H9 (cell line): ENCODE measurements at places on chromosomes 11 and 22. TPM values are rescaled to one million over a fixed set of nuclear protein-coding genes. Genes with fewer than 3 reads are reported as not detected.
A peak's percentile ranks its signal among the peaks of the same experiment; 100 is the strongest.

The BRSK2 gene
- 24.2 and 28.4 TPM in 2 replicates for total RNA-seq

The FREY1 gene
- total RNA-seq = 2.1 and 2.2 TPM in 2 replicates

The CSF2RB gene
- not detected in 2 replicates for total RNA-seq

The GLYATL1B gene
- not detected in 2 replicates for total RNA-seq

DNA sequence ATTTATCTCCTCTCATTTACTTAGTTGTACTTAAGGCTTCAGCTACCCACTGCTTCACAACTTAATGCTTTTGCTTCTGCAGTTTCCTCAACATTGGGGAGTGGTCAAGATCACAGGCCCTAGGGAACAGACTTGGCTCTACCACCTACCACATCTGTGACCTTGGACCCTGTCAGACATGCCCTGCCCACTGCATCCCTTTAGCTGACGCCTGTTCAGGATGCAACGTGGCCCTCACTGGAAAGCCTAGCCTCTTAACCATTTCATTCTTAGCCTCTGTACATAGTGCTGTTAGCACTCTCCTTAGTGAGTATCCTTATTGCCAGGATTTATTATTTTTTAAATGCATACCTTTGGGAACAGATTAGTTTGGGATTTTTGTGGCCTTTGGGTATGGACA, 34.4 kb downstream of the TNRC6B start:
- no peaks in the 10 kb centered on the region for H3K27me3 ChIP-seq
- peaks cover 13% of the 10 kb centered on the region for H3K36me3 ChIP-seq
- peaks cover 31% of the 10 kb centered on the region for H3K4me1 ChIP-seq
- no peak overlapping the region for H3K27ac ChIP-seq

GRCh38 chr22:49278340-49278739, 549.3 kb downstream of the BRD1 start:
- no peak overlapping the region for H3K4me3 ChIP-seq
- H3K27me3 ChIP-seq = no peaks in the 10 kb centered on the region
- H3K27ac ChIP-seq = no peak overlapping the region

DNA sequence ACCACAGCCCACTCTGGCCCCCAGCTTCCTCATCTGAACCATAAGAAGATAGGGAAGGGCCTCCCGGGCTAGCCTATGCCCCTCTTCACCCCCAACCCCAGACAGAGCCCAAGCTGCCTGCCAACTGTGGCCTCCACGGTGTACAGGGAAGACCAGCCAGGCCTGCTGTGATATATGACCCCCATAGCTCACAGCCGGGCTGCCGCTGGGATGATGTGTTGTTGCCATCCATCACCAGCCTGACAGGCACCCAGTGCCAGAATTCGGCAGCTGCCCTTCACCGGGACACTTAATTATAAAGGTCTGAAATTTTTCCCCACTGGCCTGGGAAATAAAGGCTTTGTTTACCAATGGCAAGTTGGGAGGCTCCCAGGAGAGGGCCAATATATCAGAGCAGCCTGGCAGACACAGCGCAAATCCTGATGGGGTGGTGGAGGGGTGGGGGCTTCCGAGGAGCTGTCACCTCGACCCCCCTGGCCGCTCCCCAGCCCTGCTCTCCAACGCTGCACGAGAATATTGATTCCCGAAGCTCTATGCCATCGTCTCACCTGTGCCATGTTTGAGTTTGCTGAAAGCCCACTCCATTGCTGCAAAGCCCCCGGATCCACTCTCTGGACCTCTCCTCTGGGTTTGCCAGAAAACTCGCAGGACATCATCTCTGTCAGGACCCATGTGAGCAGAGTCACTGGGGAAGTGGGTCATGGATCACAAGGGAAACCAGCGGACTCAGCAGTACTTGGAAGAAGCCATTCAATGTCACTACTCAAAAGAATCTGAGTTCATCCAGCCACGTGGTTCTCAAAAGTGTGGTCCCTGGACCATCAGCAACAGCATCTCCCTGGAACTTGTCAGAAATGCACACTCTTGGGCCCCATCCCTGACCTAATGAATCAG, 296.9 kb downstream of the MN1 start:
- peaks cover 3% of the 10 kb centered on the region; the same call in 1 of the 2 replicates for H3K36me3 ChIP-seq
- no peak overlapping the region for H3K4me3 ChIP-seq
- no peak for DNase-seq
- no peak overlapping the region for H3K27ac ChIP-seq
- H3K27me3 ChIP-seq = no peaks in the 10 kb centered on the region

DNA sequence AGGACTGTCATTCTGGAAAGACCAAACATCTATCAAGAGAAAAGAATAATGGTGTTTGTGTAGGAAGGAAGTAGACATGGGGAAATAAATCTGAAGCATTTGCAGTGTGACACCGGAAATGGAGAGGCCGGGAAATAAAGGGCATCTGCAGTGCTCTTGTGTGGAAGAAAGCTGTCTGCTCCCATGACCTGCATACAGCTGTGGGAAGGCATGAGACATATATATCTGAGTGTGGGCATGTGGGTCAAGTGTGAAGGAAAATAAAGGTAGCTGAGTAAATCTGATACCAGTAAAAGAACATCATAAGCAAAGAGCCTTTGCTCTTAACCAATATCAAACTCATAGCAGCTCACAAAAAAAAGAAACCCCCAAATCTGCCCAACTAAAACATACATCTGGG, 72.1 kb upstream of the OR5AK2 start:
- DNase-seq = no peak
- H3K27ac ChIP-seq = no peak overlapping the region
- H3K36me3 ChIP-seq = no peaks in the 10 kb centered on the region
- no peak overlapping the region for H3K4me3 ChIP-seq
- no peaks in the 10 kb centered on the region for H3K27me3 ChIP-seq
- no peaks in the 10 kb centered on the region for H3K4me1 ChIP-seq

DNA sequence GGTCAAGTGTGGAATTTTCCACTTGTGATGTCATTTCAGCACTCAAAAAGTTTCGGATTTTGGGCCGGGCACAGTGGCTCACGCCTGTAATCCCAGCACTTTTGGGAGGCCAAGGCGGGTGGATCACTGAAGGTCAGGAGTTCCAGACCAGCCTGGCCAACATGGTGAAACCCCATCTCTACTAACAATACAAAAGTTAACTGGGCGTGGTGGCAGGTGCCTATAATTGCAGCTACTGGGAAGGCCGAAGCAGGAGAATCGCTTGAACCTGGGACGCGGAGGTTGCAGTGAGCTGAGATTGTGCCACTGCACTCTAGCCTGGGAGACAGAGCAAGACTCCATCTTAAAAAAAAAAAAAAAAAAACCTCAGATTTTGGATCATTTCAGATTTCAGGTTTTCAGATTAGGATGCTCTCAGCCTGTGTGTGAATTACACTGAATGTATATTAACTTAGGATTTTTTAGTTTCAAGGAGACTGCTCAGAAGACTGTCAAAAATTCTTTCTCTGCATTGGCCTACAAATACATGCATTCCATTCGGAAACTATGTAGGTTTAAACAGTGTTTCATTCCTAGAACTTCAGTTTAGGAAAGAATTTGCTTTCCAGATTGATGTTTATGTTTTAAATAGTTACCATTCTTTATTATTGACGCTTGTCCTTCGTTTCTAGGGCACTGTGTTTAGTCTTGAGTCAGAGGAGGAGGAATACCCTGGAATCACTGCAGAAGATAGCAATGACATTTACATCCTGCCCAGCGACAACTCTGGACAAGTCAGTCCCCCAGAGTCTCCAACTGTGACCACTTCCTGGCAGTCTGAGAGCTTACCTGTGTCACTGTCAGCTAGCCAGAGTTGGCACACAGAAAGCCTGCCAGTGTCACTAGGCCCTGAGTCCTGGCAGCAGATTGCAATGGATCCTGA, 48.0 kb downstream of the BID start:
- H3K4me3 ChIP-seq = no peak overlapping the region
- no peak overlapping the region for H3K27ac ChIP-seq
- no peak for DNase-seq
- H3K4me1 ChIP-seq = no peaks in the 10 kb centered on the region
- no peaks in the 10 kb centered on the region for H3K27me3 ChIP-seq

- H3K27me3 ChIP-seq = peaks cover 2% of the 10 kb centered on the region; the same call in 1 of the 2 replicates
- no peak for DNase-seq
- no peaks in the 10 kb centered on the region for H3K36me3 ChIP-seq
- no peak overlapping the region for H3K27ac ChIP-seq
- no peak overlapping the region for H3K4me3 ChIP-seq
- H3K4me1 ChIP-seq = no peaks in the 10 kb centered on the region; the same call in 1 of the 2 replicates
Observed at GRCh38 chr22:26904483-26904882, 247.1 kb downstream of the MIAT start.

- no peak overlapping the region for H3K4me3 ChIP-seq
- DNase-seq = no peak
- H3K27ac ChIP-seq = no peak overlapping the region
- H3K36me3 ChIP-seq = peaks cover 15% of the 10 kb centered on the region
- H3K27me3 ChIP-seq = no peaks in the 10 kb centered on the region
- H3K4me1 ChIP-seq = no peaks in the 10 kb centered on the region
Observed at GRCh38 chr22:32949391-32950173, 108.6 kb downstream of the SYN3 start.

DNA sequence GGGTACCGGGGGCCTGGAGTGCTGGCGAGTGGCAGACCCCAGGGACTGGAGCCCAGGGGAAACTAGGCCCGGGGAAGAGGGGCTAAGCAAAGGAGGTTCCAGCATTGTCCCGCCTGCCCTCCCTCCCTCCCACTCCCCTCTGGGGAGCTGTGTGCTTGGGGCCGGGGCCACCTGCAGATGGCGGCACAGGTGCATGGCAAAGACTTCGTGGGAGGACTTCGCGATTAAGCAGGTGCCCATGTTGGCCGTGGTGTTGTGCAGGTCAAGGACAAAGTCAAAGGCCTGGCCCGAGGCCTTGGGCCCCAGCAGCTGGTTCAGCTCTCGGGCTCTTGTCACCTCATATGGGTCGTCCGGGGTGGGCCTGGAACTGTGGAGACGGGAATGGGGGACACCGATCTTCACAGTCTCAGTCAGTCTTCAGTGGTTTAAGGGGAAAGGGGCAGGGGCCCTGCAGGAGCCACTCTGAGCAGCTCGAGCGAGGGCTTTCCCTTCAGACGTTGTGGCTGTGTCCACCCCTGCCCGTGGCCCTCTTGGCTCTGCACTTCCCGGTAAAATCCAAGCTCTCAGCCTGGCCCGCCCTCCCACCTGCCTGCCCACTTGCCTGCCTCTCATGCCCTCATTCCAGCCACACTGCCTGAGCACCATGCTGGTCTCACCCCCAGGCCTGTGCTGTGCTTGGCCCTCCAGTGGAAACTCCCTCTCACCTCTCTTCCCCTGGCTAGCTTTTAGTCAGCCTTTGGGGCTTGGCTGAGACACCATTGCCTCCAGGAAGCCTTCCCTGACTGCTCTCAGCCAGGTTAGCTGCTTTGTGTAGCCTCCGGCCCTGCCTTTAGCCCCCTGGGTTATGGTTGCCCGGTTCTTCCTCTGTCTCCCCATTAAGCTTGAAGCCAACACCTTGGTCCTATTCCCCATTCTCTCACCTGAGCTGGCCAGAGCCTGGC, 4.7 kb downstream of the ACY3 start:
- H3K4me3 ChIP-seq = no peak overlapping the region; the same call in 2 of the 3 replicates
- H3K27me3 ChIP-seq = peaks cover 2% of the 10 kb centered on the region; the same call in 1 of the 2 replicates
- H3K27ac ChIP-seq = no peak overlapping the region
- H3K4me1 ChIP-seq = no peaks in the 10 kb centered on the region

DNA sequence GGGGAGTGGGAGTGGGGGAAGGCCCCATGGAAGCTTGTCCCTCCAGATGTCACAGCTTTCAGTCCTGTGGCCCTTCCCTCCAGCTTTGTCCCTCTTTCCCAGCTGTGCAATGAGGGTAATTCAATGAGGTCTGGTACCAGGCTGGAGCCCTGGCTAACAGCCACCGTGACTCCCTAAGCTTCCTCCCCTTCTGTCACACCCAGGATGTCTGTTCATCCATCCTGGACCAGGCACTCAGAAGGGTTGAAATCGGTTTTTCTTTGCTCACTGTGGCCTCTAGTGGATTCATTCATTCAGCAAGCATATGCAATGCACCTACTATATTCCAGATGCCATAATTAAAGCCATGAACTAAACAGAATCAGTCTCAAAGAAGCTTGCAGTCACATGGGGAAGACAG, 38.7 kb downstream of the SYT13 start:
- H3K36me3 ChIP-seq = peaks cover 3% of the 10 kb centered on the region; the same call in 2 of the 3 replicates
- H3K27me3 ChIP-seq = no peaks in the 10 kb centered on the region
- H3K4me1 ChIP-seq = no peaks in the 10 kb centered on the region
- H3K4me3 ChIP-seq = no peak overlapping the region
- DNase-seq = no peak

DNA sequence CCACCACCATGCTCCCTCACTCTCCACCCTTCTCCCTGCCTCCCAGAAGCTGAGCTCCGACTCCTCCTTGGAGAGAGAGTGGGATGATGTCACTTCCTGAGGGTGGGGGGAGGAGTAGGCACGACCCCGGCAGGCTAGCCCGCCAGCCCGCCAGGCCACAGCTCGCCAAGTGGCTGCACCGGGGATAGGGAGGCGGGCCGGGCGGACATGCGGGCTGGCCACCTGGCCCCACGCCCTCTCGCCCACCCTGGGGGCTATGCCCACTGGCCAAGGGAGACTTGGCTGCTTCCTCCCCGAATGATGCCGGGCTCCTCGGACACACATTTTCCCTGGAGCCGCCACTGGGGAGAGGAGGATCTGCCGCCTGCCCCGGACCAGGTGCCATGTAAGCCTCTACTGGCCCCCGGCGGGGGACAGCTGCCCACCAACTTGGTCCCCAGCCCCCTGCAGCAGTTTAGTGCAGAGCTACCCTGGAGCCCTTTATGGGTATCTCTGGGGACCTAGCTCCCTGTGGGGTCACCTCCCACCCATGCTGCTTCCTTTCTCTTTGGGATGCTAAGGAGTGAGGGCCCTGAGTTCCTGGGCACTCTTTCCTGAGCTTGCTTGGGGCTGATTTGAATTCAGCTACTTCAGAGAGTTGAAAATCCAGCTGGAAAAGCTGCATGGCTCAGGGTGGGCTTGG, 33.7 kb upstream of the MYRF start:
- no peak overlapping the region for H3K27ac ChIP-seq
- no peaks in the 10 kb centered on the region for H3K27me3 ChIP-seq
- peak overlapping the region; percentile 80 for H3K4me3 ChIP-seq
- H3K36me3 ChIP-seq = peaks cover 7% of the 10 kb centered on the region
- H3K4me1 ChIP-seq = peaks cover 5% of the 10 kb centered on the region; the same call in 1 of the 2 replicates

GRCh38 chr11:1480191-1480554, 6.4 kb downstream of the MOB2 start:
- no peaks in the 10 kb centered on the region for H3K4me1 ChIP-seq
- H3K27ac ChIP-seq = no peak overlapping the region
- H3K27me3 ChIP-seq = no peaks in the 10 kb centered on the region
- no peak for DNase-seq

DNA sequence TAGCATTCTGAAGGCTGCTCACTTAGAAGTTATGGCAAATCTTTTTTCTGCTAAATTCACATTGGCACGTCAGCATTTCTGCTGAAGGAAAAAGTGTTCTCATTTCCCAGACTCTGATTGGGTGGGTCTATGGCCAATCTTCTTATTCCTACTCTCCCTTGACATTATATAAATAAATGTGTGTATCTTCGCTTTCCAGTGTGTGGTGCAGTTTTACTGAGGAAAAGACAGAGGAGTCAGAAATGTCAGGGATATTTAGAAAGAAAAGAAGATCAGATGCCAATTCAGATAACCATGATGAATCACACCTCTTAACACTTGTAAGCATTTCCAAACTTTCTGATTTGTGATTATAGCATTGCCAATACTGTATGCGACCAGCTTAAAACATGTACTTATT, 3.2 kb upstream of the BDNF start:
- no peak for DNase-seq
- no peak overlapping the region for H3K4me3 ChIP-seq
- 0 out of 2 replicates have a peak, but pooled peaks cover 2% of the 10 kb centered on the region for H3K4me1 ChIP-seq
- no peak overlapping the region for H3K27ac ChIP-seq
